ENCODE measurements at places on chromosomes 16 and 17. TPM values are rescaled to one million over a fixed set of nuclear protein-coding genes. Genes with fewer than 3 reads are reported as not detected.

GRCh38 chr17:1582374-1582773, 19.8 kb upstream of the PITPNA start:
- no peaks in the 10 kb centered on the region for H3K27me3 ChIP-seq
- peaks cover 12% of the 10 kb centered on the region for H3K4me1 ChIP-seq
- H3K27ac ChIP-seq = no peak overlapping the region
- DNase-seq = no peak

The ENPP7 gene
- 2.2 TPM for total RNA-seq

The SPATA20 gene
- 463 TPM for total RNA-seq

The OTOP3 gene
- not detected for total RNA-seq

DNA sequence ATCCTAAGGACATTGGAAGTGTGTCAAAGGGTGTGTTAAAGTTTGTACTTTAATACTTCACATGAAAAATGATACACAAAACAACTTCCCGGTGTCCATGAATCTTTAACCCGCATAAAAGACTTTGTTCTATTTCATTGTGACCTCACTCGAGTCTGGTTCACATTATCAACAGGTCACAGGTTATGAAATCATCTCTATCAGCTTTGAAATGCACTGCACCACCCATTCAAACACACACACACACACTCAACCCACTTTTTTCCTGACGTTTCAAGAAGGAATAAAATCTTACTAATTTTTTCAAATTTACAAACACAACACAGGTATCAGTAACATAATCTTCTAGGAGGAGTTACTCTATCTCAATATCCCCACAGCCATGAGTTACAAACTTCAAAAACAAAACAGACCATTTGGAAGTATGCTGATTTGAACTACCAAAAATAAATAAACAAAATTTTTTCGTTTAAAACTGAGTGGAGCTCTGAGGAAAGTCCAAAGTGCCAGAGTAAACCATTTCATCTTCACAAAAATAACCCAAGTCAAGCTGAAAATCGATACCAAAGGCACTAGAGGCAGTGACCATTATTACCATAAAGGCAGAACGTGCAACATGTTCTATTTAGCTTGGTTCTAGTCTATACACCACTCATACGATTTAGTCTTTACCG, 2.7 kb downstream of the ACOX1 start:
- no peak overlapping the region for H3K4me3 ChIP-seq
- H3K27me3 ChIP-seq = no peaks in the 10 kb centered on the region
- no peak overlapping the region for H3K27ac ChIP-seq

DNA sequence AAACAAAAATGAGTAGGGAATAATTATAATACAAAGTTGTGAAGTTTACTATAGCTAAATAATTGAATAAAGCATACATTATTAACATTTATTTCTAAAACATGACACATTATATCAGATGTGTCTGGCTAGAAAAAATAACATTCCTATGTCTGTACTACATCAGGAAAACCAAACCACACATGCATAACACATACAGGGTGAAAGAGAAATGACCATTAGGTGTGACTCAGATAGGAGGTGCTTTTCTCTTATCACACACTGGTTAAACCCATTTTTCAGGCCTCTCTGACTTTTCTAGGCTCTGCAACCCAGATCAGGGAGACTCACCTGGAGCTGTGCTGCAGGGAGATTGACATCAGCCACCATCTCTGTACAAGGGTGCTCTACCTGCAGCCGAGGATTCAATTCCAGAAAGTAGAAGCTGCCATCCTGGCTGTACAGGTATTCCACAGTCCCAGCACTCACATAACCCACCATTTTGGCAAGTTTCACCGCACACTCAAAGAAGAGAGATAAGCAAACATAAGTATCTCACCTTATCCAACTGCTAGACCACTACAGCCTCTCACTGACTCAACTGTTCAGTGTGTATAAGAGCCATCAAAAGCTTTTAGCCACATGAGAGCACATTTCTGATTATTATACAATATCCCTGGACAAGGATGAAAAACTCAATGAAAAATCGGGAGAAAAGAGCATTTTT, 116.6 kb upstream of the C17orf78 start:
- peaks cover 11% of the 10 kb centered on the region for H3K36me3 ChIP-seq
- H3K4me1 ChIP-seq = no peaks in the 10 kb centered on the region
- H3K4me3 ChIP-seq = no peak overlapping the region
- DNase-seq = no peak

The DHX8 gene
- 50.0 TPM for total RNA-seq

DNA sequence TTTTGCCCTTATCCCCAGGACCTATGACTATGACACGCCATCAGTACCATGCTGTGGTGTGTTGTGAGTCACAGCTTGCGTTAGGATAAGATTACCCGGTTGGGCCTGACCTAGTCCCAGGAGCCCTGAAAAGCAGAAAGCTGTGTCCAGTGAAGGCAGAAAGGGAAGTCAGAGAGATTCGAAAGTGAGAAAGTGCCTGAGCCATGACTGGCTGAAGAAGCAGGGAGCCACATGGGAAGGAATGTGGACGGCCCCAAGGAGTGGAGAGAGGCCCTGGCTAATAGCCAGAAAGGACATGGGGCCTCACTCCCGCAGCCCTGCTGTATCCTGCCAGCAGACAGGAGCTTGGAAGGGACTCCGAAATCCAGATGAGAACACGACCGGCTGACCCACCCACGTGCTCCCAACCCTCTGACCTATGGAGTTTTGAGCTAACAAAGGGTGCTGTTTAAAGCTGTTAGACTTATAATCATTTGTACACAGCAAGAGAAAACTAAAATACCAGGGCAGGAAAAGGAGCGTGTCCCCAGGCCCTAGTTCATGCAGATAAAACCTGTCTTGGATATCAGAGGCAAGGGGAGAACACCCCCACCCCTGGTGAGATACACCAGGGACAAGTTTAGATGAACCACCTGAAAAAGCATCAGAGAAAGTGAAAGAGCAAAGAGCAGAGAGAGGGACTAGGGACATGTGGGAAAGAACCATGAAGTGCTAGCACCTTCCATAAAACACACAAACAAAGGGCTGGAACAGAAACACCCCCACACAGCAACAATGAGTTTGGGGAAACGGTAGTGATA, 115.3 kb downstream of the SLC39A11 start:
- H3K36me3 ChIP-seq = no peaks in the 10 kb centered on the region
- H3K27ac ChIP-seq = peak overlapping the region; percentile 76
- no peaks in the 10 kb centered on the region for H3K27me3 ChIP-seq
- H3K4me1 ChIP-seq = peaks cover 6% of the 10 kb centered on the region
- no peak overlapping the region for H3K4me3 ChIP-seq

GRCh38 chr16:55559233-55559632, 7.3 kb upstream of the CAPNS2 start:
- peak overlapping the region; percentile 9 for H3K27ac ChIP-seq
- H3K4me1 ChIP-seq = peaks cover 6% of the 10 kb centered on the region
- no peak for DNase-seq
- no peak overlapping the region for H3K4me3 ChIP-seq

- H3K4me3 ChIP-seq = no peak overlapping the region
- no peaks in the 10 kb centered on the region for H3K27me3 ChIP-seq
- peaks cover 21% of the 10 kb centered on the region for H3K4me1 ChIP-seq
These were observed 3.3 kb upstream of the SLC25A10 start for GRCh38 chr17:81708739-81709185.

DNA sequence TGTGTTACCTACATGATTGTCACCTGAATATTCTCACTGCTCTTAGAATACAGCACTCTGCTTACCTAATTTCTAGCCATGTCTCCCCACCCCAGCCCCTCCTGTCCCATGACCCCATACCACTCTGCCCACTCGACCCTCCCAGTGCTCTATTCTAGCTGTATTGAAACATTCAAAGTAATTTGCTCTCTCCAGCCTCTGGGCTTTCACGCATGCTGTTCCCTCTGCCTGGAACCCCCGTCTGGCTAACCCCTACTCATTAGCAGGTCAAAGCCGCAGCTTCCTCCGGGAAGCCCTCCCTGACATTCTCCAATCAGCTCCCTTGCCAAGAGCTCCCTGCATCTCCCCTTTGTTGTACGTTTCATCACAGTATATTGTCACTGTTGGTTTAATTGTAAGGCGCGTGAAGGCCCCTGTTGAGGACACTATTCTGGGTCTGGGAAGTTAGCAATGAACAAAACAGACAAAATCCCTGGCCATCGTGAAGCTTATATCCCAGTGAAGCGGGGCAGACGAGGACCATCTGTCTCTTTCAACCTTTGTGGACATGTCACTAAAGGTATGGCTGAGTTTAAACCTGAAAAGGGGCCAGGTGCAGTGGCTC, 72.3 kb upstream of the LHX1 start:
- no peak overlapping the region for H3K27ac ChIP-seq
- H3K4me1 ChIP-seq = no peaks in the 10 kb centered on the region
- no peak for DNase-seq

GRCh38 chr16:19132255-19132654, 18.5 kb downstream of the ITPRIPL2 start:
- H3K27me3 ChIP-seq = no peaks in the 10 kb centered on the region
- H3K36me3 ChIP-seq = no peaks in the 10 kb centered on the region
- H3K4me1 ChIP-seq = no peaks in the 10 kb centered on the region
- H3K27ac ChIP-seq = no peak overlapping the region
- DNase-seq = no peak
- no peak overlapping the region for H3K4me3 ChIP-seq

DNA sequence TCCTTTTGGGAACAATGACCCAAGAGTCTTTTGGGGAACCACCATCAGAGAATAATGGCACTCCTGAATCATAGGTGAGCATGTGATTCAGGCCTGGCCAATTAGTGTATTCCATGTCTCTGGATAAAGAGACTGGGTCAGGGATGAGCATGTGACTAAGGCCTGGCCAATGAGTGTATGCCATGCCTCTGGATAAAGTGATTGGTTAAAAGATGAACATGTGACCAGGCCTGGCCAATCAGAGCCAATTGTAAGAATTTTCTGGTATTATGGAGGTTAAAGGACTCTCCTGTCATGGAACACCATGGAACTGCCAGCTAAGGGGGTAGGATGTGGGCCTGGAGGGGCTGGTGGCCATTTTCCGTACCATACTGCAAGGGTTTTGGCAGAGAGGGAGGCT, 194.3 kb downstream of the C16orf78 start:
- no peak for DNase-seq
- no peaks in the 10 kb centered on the region for H3K36me3 ChIP-seq
- H3K4me1 ChIP-seq = no peaks in the 10 kb centered on the region
- no peak overlapping the region for H3K27ac ChIP-seq

GRCh38 chr17:58911741-58912343, 156.2 kb downstream of the PPM1E start:
- no peak overlapping the region for H3K4me3 ChIP-seq
- no peaks in the 10 kb centered on the region for H3K4me1 ChIP-seq
- H3K27ac ChIP-seq = no peak overlapping the region
- no peak for DNase-seq

The TMIGD1 gene
- not detected for total RNA-seq

DNA sequence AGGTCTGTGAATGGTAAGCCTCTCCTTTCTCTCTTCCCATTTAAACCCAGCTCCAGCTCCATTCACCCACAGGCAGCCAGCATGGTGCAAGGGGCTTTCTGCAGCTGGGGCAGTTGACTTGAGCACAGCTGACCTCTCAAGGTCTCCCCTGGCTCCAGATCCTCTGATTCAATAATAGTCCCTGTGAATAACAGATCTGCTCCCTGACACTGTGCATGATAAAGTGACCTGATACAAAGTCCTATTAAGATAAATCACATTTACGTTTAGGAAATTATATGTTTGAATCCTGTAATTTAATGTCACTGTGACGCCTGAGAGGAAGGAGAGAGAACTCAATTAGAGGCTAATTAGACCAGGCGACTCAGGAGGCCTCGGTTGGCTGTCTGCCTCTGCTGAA, 540.4 kb upstream of the CDH11 start:
- no peaks in the 10 kb centered on the region for H3K4me1 ChIP-seq
- H3K4me3 ChIP-seq = no peak overlapping the region
- H3K36me3 ChIP-seq = no peaks in the 10 kb centered on the region
- H3K27ac ChIP-seq = no peak overlapping the region
- no peaks in the 10 kb centered on the region for H3K27me3 ChIP-seq

DNA sequence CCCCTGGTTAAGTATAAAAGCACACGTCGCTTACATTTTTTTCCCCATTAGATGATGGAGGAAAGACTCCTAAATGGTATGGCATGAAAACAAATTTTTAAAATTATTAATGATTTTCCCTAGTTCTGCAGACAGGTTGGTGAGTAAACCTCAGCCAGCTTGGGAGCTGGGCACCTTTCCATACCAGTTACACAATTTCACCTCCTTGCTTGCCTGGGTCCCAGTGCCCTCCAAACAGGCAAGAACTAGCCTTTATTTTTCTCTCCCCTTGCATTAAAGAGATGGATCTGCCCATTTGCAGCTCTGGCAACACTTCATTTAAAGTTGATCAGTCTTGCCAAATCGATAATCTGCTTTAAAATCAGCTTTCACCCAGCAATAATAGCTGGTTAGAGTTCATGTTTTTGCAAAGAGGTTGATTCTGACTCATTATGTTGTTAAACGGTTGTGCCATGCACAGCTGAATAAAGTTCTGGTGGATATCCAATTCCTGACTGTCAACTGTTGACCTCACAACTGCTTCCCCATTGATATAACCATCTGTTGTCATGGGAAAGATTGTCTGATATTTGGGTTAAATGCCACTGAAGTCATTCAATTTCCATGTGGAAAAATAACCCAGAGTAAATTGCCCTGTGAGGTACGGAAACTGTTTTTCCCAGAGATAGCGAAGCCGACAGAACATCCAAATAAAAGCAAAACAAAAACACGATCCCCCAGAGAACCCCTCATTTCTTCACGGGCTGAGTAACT, 1.3 kb downstream of the C17orf58 start:
- no peaks in the 10 kb centered on the region for H3K27me3 ChIP-seq
- H3K27ac ChIP-seq = peak overlapping the region; percentile 42
- H3K4me3 ChIP-seq = peak overlapping the region; percentile 91
- no peaks in the 10 kb centered on the region for H3K36me3 ChIP-seq
- DNase-seq = no peak
- peaks cover 9% of the 10 kb centered on the region for H3K4me1 ChIP-seq

The DYNLRB2 gene
- total RNA-seq = not detected

DNA sequence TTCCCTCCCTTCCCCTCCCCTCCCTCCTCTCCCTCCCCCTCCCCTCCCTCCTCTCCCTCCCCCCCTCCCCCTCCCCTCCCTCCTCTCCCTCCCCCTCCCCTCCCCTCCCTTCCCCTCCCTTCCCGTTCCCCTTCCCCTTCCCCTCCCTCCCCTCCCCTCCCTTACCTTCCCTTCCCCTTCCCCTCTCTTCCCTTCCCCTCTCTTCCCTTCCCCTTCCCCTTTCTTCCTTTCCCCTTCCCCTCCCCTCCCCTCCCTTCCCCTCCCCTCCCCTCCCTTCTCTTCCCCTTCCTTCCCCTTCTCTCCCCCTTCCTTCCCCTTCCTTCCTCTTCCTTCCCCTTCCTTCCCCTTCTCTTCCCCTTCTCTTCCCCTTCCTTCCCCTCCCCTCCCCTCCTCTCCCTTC, 61.1 kb downstream of the EMP2 start:
- no peak overlapping the region for H3K27ac ChIP-seq
- no peaks in the 10 kb centered on the region for H3K27me3 ChIP-seq
- H3K4me1 ChIP-seq = peaks cover 13% of the 10 kb centered on the region

The PIPOX gene
- not detected for total RNA-seq

The PRSS53 gene
- 7.5 TPM for total RNA-seq

The FBXW10B gene
- not detected for total RNA-seq

Measured in ascending aorta (tissue), 2 donors.